ENCODE measurements at places on chromosomes 7 and 10. TPM values are rescaled to one million over a fixed set of nuclear protein-coding genes. Genes with fewer than 3 reads are reported as not detected.

DNA sequence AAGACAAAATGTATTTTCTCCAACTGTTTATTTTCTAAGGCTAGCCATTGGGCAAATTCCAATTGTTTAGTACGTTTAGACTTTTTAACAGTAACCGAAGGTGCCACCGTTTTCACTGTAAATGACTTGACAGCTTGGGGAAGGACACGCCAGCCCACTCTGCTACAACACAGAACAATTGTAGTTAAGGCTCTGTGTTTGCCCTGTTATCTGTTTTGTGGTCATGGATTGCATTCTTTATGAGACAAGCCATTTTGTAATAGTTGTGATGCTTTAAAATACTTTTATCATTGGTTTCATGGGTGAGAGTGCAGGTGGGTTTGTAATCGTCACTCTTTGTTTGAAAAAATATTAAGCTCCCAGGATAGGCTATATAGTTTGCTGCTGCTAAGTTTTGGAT, 6.6 kb upstream of the PITRM1 start:
- H3K4me1 ChIP-seq = no peaks in the 10 kb centered on the region
- H3K27me3 ChIP-seq = peaks cover 17% of the 10 kb centered on the region
- H3K4me3 ChIP-seq = no peak overlapping the region
- no peaks in the 10 kb centered on the region for H3K36me3 ChIP-seq
- no peak overlapping the region for H3K27ac ChIP-seq

DNA sequence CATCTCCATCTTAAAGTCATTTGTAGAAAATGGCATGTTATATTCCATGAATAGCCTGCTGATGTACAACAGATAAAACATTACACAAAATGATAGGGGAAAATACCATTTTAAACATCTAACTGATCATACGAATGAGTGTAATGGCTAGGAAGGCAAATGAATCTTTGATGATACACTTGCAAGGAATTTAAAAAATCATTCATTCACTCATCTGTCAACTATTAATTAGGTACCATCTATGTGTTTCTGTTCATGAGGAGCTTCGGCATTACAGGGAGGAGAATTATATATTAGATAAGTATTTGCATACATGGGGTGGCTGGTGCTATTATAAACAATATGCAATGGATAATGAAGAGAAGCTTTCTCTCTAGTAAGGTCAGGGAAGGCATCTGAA, 183.7 kb downstream of the CACNB2 start:
- no peak overlapping the region for H3K4me3 ChIP-seq
- no peak for DNase-seq
- H3K27ac ChIP-seq = no peak overlapping the region
- no peaks in the 10 kb centered on the region for H3K27me3 ChIP-seq
- H3K4me1 ChIP-seq = peaks cover 11% of the 10 kb centered on the region

DNA sequence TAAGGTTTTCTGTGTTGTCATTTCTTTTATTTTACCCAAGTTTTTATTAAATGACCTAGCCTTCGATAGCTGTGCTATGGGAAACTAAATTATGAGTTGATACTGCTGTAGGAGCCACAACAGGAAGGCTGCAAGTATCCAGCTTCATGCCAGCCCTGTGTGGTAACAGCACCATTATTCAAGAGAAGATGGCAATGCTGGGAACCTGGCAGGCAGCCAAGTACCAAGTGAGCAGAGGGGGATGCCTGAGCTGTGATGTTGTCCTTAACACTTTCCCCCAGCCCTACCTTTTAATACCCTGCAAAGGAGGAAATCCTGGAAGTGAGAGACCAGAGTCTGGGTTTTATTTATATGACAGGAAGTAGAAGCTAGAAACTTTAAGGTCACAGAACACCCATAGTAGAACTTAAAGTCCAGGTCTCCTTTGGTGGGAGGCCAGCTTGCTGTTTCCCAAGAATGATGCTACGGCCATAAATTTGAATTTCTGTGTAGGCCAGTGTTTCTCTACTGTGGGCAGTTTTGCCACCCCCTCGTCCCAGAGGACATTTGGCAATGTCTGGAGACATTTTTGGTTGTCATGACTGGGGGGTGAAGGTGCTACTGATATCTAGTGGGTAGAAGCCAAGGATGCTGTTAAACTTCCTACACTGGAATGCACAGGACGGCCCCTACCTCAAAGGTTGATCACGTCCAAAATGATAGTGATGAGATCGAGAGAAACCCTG, 9.2 kb upstream of the ATXN7L1 start:
- no peaks in the 10 kb centered on the region for H3K4me1 ChIP-seq
- no peaks in the 10 kb centered on the region for H3K27me3 ChIP-seq
- H3K27ac ChIP-seq = no peak overlapping the region
- no peak overlapping the region for H3K4me3 ChIP-seq
- H3K36me3 ChIP-seq = no peaks in the 10 kb centered on the region

Gene HMX3
- not detected for total RNA-seq

DNA sequence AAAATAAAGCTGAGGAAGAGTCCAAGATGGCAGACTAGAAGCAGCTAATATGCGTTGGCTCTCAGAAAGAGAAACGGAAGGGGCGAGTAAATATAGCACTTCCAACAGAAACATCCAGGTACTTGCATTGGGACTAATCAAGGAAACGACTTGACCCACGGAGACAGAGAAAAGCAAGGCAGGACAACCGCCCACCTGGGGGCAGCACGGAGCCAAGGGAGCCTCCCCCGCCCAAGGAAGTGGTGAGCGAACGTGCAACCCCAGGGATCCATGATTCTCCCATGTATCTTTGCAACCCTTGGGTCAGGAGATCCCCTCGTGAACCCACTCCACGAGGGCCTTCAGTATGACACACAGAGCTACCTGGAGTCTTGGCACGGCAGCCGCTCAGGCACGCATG, 45.4 kb upstream of the GRM3 start:
- H3K4me3 ChIP-seq = no peak overlapping the region
- no peaks in the 10 kb centered on the region for H3K4me1 ChIP-seq
- DNase-seq = peak; percentile 24

Gene SPAM1
- total RNA-seq = not detected

Gene GALNT17
- total RNA-seq = 10.4 TPM

Gene NUTM2D
- 13.0 TPM for total RNA-seq

Gene CLEC5A
- total RNA-seq = not detected

Gene PAX2
- 1.0 TPM for total RNA-seq

GRCh38 chr7:86050918-86051317, 592.8 kb upstream of the GRM3 start:
- H3K27me3 ChIP-seq = no peaks in the 10 kb centered on the region
- no peak for DNase-seq
- no peaks in the 10 kb centered on the region for H3K36me3 ChIP-seq
- H3K27ac ChIP-seq = no peak overlapping the region

DNA sequence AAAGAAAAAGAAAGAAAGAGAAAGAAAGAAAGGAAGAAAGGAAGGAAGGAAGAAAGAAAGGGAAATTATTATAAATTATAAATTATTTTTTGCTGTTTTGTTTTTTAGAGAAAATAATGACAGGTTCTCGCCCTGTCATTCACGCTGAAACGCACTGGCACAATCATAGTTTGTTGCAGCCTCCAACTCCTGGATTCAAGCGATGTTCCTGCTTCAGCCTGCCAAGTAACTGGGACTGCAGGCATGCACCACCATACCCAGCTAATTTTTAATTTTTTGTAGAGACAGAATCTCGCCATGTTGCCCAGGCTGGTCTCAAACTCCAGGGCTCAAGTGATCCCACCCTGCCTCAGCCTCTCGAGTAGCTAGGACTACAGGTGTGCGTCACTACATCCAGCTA, 21.6 kb downstream of the MMD2 start:
- peaks cover 8% of the 10 kb centered on the region for H3K4me1 ChIP-seq
- H3K36me3 ChIP-seq = no peaks in the 10 kb centered on the region
- no peaks in the 10 kb centered on the region for H3K27me3 ChIP-seq
- no peak overlapping the region for H3K4me3 ChIP-seq

DNA sequence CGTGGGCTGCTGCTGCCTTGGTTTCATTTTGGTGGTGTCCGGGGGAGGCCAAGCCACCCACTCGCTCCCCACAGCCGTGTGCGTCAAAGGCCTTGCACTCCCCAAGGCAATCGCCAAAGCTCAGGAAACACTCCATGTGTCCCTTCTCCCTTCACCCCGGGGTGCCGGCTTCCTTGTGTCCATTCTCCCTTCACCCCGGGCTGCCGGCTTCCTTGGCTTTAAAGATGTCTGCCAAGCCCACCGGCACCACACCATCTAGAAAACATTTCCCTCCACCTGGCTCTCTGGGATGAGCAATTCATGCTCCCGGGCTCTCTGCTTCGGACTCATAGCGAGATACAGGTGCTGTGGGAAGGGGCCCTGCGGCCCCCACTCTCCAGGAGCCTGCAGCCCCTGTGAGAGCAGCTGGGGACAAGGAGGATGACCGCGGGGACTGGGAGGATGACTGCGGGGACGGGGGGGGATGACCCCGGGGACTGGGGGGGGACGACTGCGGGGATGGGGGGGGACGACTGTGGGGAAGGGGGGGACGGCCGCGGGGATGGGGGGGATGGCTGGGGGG, 322.1 kb downstream of the DNAJB6 start:
- H3K4me3 ChIP-seq = no peak overlapping the region
- H3K27ac ChIP-seq = no peak overlapping the region
- H3K27me3 ChIP-seq = no peaks in the 10 kb centered on the region

GRCh38 chr7:152341039-152341913, 94.5 kb downstream of the KMT2C start:
- DNase-seq = no peak
- peaks cover 3% of the 10 kb centered on the region for H3K36me3 ChIP-seq
- H3K27me3 ChIP-seq = no peaks in the 10 kb centered on the region
- no peak overlapping the region for H3K27ac ChIP-seq
- no peak overlapping the region for H3K4me3 ChIP-seq
- H3K4me1 ChIP-seq = peaks cover 4% of the 10 kb centered on the region

Gene IQUB
- total RNA-seq = 0.56 TPM

DNA sequence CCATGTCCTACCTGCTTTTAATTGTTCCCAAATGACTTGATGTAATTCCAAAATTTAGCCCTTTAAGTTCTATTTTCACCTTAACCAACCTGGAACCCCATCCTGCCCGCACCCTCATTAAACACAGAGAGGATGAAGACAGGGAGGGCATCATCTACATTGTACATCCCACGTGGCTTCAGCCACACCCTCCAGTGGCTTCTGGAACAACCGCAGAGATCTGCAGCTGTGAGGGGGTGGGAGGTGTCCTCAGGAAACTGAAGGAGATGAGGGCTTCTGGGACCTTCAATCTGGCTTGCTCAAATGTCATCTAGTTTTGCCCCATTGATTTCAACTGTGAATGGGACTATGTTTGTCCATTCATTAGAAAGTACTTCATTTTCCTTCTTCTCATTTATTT, 39.0 kb downstream of the AKR1B1 start:
- no peak overlapping the region for H3K27ac ChIP-seq
- H3K4me3 ChIP-seq = no peak overlapping the region
- DNase-seq = no peak
- H3K27me3 ChIP-seq = no peaks in the 10 kb centered on the region
- H3K4me1 ChIP-seq = peaks cover 9% of the 10 kb centered on the region

DNA sequence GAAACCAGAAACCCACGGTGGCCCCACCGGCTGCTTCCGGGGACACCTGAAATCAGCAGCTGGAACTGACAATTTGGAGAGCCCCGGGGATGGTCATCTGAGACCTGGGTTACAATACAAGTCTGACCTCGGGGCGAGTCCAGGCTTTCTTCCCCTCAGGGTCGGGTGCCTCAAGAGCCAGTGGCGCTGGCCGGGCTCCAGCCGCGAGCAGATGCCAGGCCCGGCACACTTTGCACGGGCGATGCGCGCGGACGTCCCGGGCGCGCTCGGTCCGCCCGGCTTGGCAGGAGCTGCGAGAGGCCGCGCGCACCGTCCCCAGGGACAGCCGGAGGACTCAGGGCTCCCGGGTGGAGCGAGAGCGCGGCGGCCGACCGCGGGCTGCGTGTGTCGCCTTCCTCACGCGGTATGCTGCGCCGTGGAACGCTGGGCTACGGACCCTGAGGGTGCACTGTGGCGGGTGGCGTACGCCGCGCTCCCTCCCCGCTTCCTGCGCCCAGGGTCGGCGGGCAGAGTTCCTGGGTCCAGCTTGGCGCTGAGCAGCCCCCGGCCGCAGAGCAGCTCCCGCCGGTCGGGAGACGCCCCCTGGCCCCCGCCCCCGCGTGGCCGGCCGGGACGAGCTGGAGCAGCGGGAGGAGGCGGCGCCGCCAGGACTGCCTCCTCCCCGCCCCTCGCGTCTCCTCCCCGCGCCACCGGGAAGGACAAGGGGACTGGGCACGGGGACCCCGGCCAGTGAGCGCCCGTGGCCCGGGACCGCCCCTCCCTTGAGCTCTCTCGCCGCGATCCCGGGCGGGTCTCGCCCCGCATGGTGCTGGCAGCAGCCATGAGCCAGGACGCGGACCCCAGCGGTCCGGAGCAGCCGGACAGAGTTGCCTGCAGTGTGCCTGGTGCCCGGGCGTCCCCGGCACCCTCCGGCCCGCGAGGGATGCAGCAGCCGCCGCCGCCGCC, at the start of gene RBM20:
Gene RBM20 (plus strand): TSS at position 684 of the 945 bp plus-strand sequence. CDS start 119 bp downstream, at position 803.
- H3K4me1 ChIP-seq = peaks cover 36% of the 10 kb centered on the region
- H3K4me3 ChIP-seq = peak within 1 kb of the TSS; percentile 91
- no peaks in the 10 kb centered on the region for H3K36me3 ChIP-seq
- H3K27me3 ChIP-seq = peaks cover 81% of the 10 kb centered on the region

- H3K27me3 ChIP-seq = no peaks in the 10 kb centered on the region
- no peaks in the 10 kb centered on the region for H3K36me3 ChIP-seq
- DNase-seq = no peak
- H3K27ac ChIP-seq = no peak overlapping the region
- peaks cover 4% of the 10 kb centered on the region for H3K4me1 ChIP-seq
Measured at GRCh38 chr10:88922041-88922440, 30.5 kb downstream of the ACTA2 start.

DNA sequence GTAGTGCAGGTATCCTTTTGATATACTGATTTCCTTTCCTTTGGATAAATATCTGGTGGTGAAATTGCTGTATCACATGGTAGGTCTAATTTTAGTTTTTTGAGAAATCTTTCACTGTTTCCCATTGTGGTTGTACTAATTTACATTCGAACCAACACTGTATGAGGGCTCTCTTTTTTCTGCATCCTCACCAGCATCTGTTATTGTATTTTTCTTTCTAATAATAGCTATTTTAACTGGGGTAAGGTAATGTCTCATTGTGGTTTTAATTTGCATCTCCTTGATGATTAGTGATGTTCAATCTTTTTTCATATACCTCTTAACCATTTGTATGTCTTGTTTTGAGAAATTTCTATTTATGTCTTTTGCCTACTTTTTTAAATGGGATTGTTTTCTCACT, 335.4 kb upstream of the MTPN start:
- no peak overlapping the region for H3K4me3 ChIP-seq
- no peak for DNase-seq
- peaks cover 3% of the 10 kb centered on the region for H3K36me3 ChIP-seq
- H3K27me3 ChIP-seq = no peaks in the 10 kb centered on the region
- H3K4me1 ChIP-seq = no peaks in the 10 kb centered on the region

GRCh38 chr7:28029051-28029450, 151.5 kb downstream of the JAZF1 start:
- H3K4me1 ChIP-seq = peaks cover 5% of the 10 kb centered on the region
- no peak overlapping the region for H3K27ac ChIP-seq

- no peak overlapping the region for H3K4me3 ChIP-seq
- DNase-seq = no peak
- H3K27me3 ChIP-seq = no peaks in the 10 kb centered on the region
- H3K4me1 ChIP-seq = peaks cover 5% of the 10 kb centered on the region
Measured at GRCh38 chr7:77482015-77482414, 55.1 kb upstream of the PTPN12 start.

Measured in neural crest cell (in vitro differentiated cells).